CD4-positive, alpha-beta T cell treated with Interleukin-1 beta for 1 hour (primary cell): ENCODE measurements at places on chromosomes 12 and 14.

DNA sequence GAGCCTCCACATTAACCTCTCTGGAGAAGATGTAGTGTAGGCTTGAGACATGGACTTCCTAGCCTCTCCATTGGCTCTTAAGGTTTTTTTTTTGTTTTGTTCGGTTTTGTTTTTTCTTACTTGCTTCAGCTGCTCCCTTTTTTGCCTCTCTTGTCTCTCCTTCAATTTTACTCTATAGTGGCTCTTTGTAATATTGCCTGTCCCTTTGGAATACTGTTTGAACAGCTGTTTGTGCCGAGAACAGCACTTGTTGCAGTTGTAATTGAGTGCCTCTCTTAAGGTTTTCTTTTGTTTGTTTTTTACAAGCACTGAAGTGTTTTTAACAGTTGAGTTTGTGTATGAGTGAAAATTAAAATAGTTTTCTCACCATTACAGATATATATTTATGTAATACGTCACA is 567.7 kb downstream of the LRFN5 start:
- DNase-seq, result no peak

GRCh38 chr12:94245631-94246383 is 97.4 kb downstream of the PLXNC1 start:
- DNase-seq, result no peak

- no peak for DNase-seq
Measured at GRCh38 chr14:98999901-99000300, 272.1 kb downstream of the BCL11B start.

DNA sequence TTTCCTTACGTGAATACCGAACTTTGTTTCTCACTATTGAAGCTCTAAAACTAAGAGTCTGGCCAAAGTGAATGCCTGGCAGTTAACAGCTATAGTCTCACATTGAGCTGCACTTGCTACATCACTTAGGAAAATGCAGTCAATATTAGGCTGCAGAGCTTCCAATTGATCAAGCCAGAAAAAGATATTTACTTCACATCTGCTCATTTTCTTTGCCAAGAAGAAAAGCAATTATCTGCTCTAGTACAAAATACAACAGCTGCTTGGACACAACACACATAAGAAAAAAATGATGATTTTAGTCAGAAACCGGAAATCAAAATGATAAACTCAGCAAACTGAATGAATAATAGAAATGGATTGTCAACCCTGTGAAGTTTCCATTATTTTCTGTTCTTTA is 45.4 kb downstream of the TMTC1 start:
- DNase-seq, result no peak

GRCh38 chr14:77066578-77067172 is 31.4 kb upstream of the CIPC start:
- DNase-seq, result no peak

DNA sequence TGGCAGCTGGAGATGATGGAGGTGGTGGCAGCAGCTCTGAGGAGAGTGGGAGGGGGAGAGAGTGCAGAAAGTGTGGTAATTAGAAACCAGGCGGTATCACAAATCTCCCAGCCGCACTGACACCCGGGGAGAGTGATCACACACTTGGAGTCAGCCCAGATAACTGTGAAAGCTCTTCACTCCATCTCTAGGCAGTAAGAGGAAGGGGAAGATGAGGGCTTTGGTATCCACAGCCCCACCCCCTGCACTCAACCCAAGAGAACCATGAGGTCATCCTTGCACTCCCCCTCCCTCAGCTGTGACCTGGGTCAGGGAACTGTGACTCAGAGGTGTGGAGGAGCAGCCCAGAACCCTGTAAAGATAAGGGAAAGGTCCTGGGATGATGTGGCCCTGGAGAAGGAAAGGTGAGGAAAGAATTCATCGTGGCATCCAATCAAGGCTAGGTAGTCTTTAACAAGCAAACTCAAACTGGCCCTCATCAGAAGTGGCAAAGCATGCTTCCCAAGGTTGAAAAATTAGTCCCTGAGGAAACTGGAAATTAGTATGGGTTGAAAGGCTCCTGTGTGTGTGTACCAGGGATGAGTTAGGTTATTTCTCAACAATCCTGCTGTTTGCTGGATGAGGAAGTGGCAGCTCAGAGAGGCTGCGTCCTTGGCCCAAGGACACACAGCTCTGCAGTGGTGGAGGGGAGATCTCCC is 111.0 kb upstream of the LHX5 start:
- DNase-seq, result no peak

- DNase-seq, result no peak
Measured at GRCh38 chr12:53478865-53479264, 20.4 kb downstream of the MAP3K12 start.

DNA sequence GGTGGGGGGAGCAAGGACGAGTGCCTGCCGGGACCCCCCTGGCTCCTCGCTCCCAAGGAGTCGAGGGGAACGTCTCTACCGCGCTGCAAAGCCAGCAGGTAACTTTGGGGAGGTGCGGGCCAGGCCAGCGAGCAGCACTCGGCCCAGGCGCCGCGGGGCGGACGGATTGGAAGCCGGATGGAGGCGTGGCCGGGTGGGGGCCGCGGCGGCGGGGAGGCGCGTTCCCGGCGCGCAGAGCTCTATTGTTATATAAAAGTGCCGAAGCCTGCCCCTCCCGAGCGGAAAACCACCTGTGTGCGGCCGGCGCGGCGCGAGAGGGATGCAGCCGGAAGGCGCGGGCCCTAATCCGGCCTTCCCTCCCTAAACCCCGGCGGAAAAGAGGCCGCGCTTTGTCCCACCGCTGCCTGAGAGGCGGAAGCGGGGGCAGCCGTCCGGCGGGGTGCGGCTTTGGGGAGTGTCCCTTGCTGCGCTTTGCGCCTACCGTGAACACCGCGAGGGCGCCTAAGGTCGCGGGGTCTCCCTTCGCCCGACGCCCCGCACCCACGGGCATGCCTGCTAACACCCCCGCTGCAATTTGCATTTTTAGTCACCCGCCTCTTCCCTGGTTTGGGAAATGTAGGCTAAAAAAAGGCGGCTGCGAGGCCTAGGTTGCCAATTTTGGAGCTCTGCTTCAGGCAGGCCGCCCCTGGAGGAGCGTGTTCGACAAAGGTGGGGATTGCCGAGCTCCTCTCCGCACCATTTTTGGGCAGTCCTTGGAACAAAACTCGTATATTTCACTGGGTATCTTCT is 1.7 kb upstream of the DUSP6 start:
- DNase-seq, result peak; percentile 70

GRCh38 chr12:64009321-64010068 is 165.0 kb downstream of the SRGAP1 start:
- no peak for DNase-seq
